Fibroblast of lung (primary cell): ENCODE measurements at places on chromosomes 7 and 10. TPM values are rescaled to one million over a fixed set of nuclear protein-coding genes. Genes with fewer than 3 reads are reported as not detected.
A peak's percentile ranks its signal among the peaks of the same experiment; 100 is the strongest.

TLX1 gene
- total RNA-seq: not detected in 2 replicates

DNA sequence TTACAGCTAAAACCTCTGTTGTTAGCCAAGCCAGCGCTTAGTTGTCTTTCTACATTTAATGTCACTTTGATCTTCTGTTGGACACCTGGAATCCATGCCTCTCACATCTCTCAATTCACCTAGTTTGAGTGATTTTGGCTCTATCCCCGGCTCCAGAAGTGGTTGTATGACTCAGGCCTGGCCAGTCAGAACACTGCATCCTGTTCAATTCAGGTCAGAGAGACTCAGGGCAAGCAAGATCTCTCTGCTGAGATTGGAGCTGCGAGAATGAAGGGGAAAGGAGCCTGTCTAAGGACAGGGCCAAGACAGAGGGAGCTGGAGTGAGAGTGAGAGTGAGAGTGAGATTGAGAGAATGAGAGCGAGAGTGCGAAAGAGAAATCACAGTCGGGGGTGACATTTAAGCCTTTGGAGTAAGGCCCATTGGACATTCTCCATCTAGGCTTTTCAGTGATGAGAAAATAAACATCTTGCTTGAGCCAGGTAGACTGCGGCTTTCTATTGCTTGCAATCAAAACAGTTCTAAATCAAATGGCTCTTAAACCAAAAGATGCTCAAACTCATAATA, 83.3 kb upstream of the DYNC1I1 start:
- peak; percentile 29 for DNase-seq

DNA sequence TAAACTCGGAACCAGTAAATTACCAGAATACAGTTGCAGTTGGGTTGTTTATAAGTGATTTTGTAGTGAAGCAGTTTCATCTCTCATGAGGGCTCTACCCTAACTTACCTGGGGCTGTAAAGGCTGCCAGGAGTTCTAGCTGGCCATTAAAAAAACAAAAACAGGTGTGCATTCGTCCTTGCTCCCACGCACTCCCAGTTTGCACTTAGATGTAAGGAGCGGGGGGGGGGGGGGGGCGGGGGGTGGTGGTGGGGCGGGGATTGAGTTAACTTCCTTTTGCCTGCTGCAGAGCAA, 2.3 kb upstream of the PFKFB3 start:
- no peak for DNase-seq

DNA sequence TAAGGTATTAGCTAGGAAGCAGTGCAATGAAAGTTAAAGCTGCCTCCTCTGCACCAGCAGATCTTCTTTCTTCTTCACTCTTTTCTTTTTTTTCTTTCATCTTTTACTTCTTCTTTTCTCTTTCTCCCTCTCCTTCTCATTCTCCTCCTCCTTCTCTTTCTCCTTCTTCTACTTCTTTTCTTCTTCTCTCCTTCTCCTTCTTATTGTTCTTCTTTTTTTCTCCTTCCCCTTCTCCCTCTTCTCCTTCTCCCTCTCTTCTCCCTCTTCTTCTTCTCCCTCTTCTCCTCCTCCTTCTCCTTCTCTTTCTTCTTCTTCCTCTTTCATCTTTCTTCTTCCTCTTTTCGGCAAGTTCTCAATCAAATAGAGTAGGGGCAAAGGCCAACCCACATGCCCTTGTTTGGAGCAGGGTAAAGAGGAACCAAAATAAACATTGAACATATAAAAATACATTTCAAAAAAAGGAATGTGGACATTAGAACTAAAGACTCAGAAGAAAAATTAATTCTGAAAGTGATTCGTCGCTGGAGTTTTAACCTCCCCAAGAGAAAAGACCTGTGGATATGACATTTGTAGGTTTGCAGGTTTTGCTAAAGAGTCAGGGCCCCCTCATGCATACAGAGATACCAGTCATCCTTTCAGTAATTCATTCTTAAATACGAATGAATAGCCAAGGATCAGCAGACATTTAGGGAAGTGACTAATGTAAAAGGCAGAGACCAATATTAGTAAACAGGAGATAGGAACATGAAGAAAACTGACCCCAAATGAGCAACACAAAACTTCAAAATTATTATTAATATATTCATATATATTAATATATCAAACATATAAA, 93.0 kb upstream of the RSU1 start:
- DNase-seq: no peak
